HCT116 (cell line): ENCODE measurements at places on chromosomes 3 and 15. TPM values are rescaled to one million over a fixed set of nuclear protein-coding genes. Genes with fewer than 3 reads are reported as not detected.

IGSF11 gene
- total RNA-seq = not detected

- H3K4me1 ChIP-seq = peaks cover 15% of the 10 kb centered on the region
- H3K4me3 ChIP-seq = no peak overlapping the region
- no peaks in the 10 kb centered on the region for H3K36me3 ChIP-seq
- no peak overlapping the region for H3K27ac ChIP-seq
- H3K27me3 ChIP-seq = no peaks in the 10 kb centered on the region
- no peak for DNase-seq
Observed at GRCh38 chr3:23575697-23576096, 230.1 kb upstream of the UBE2E1 start.

UPK1B gene
- not detected for total RNA-seq

CCR8 gene
- not detected for total RNA-seq

ALDH1A2 gene
- 1.7 TPM for total RNA-seq

DNA sequence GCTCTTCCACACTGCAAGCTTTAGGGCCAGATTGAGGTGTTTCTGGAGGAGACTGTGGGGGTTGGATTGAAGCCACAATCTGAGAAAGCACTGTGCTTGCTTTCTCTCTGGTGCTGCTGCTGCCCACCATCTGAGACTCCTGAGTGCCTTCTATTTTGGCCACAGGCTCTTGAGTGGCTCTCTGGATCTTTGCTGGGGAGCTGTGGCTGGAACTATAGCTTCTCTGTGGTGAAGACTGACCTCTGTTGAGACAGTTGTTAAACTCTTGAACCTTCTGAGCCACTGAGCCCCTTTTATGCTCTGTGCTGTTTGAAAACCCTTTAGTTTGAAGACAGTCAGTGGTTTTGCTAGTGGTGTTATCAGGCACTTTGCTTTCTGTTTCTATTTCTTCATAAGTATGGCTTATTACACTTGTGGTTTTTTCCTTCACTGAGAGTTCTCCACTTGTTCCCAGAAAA lies 108.7 kb upstream of the TSPAN3 start:
- DNase-seq = no peak
- no peaks in the 10 kb centered on the region for H3K36me3 ChIP-seq
- no peaks in the 10 kb centered on the region for H3K4me1 ChIP-seq

MEIS2 gene
- total RNA-seq = 11.5 TPM

GRCh38 chr3:136621628-136622027 lies 130.6 kb downstream of the STAG1 start:
- no peak overlapping the region for H3K4me3 ChIP-seq
- H3K4me1 ChIP-seq = peaks cover 18% of the 10 kb centered on the region
- H3K27ac ChIP-seq = no peak overlapping the region
- DNase-seq = no peak

DNA sequence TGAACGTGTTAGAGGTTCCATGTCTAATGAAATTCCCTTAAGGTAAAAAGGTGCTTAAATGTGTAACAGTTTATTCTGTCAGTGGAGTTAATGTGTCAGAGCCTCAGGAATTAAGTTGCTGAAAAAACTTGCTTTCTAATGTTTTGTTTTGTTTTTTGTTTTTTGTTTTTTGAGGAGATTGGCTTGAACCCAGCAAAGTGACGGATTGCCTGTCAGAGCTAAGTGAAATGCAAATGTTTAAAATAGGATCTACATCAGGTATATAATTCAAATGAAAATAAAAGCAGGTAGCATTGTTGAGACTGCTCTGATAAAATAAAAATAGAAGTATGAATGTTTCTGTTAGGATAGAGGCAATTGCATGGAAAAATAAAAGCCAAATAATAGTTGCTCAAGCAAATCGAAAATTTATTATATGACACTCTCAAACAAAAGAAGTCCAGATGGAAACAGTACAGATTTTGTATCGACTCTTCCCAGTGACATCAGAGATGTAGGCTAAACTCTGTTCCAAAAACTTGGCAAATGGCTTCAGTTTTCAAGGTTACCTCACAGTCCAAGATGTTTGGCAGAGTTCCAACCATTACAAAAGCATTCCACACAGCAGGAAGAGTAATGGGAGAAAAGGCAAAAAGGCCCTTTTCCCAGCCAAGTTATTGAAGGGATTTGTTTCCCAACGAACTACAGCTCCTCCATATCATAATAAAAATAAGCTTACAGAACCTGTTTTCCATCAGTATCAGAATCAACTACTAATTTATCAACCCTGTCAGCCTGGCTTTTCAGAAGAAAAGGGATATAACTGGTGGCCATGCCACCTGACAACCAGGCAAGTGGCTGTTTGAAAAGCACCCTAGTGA lies 291.0 kb downstream of the TBL1XR1 start:
- no peak overlapping the region for H3K27ac ChIP-seq
- H3K4me3 ChIP-seq = no peak overlapping the region
- no peak for DNase-seq
- peaks cover 2% of the 10 kb centered on the region; the same call in 1 of the 2 replicates for H3K4me1 ChIP-seq

DNA sequence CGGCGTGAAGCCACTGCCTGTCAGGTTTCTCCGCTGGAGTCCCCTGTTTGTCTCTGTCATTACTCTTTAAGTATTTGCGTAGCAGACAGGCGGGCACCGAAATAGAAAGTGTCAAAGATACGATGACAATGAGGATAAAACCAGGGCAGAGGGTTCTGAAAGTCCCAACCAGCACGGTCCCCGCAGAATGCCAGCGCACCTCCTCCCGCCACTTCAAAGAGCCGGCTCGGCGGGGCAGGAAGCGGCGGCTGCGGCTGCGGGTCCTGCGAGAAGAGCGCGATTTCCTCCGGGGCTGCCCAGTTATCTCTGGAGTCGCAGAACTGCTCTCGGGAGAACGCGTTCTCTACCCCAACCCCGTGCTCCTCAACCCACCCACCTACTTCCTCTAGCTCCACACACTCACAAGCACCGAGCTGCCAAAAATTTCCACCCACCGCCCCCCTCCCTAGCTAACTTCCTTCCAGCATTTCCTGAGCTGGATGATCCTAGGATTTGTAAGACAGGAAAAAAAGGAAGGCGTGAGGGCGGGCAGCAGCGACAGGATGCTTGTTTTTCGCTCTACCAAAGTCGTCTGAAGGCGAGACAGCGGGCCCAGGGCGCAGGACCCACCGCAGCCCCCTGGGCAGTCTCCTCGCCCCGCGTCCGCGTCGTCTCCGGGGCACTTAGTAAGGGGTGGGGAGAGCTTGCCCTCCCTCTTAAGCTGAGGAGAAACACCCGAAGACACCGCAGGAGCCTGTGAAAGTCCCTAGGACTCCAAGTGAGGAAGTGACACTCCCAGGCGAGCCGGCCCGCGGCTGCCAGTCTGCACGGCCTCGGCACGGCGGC lies at the start of gene ARHGAP31:
Gene ARHGAP31 (plus strand): TSS at position 513 of the 825 bp plus-strand sequence. CDS start 522 bp downstream, outside the sequence.
- no peaks in the 10 kb centered on the region for H3K36me3 ChIP-seq
- H3K27ac ChIP-seq = peak within 1 kb of the TSS; percentile 44
- no peak for DNase-seq
- no peaks in the 10 kb centered on the region for H3K27me3 ChIP-seq
- H3K4me3 ChIP-seq = peak within 1 kb of the TSS; percentile 66

DNA sequence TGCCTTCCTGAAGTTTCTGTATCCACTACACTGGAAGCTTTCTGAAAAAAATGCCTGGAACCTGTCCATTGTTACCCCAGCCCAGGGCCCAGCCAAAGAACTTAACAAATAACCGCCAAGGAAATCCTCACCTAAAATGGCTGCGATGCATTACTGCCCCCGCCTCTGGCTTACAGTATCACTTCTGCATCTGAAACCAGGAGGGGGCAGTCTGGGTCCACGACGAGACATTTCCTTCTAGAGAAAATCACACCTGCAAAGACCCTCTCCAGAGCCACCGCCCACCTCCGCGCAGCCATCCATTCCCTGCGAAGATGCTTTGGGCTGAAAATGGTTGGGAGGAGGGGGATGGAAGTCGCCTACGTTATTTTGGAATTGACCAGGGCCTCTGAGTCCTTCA lies 22.4 kb upstream of the CELF6 start:
- no peak overlapping the region for H3K27ac ChIP-seq
- H3K4me1 ChIP-seq = no peaks in the 10 kb centered on the region
- H3K27me3 ChIP-seq = no peaks in the 10 kb centered on the region
- H3K4me3 ChIP-seq = no peak overlapping the region

SEMA3G gene
- 4.2 TPM for total RNA-seq

DNA sequence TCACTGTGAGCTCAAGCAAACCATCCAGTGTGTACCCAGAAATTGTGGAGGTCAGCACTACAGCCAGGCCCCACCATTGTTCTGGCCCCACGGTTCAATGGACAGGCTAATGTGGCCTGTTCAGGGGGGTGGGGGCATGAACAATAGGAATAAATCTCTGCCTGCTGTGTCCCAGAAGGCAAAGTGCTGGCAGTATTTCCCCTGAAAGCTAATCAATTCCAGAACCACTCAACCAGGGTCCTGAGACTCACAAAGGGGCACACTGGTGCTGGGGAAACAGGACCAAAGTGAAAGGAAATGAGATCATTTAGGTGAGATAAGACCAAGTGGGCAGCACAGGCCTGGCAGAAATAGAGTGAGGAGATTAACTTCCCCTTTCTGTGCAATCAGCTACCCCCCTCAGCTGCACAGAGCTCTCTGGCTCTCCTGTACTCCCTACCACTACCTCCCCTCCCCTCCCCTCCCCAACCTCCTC lies 11.5 kb downstream of the CRYGS start:
- H3K4me3 ChIP-seq = no peak overlapping the region
- H3K36me3 ChIP-seq = no peaks in the 10 kb centered on the region
- 0 out of 2 replicates have a peak, but pooled peaks cover 4% of the 10 kb centered on the region for H3K27me3 ChIP-seq
- no peak overlapping the region for H3K27ac ChIP-seq
- no peaks in the 10 kb centered on the region for H3K4me1 ChIP-seq
- DNase-seq = no peak
